ENCODE measurements at places on chromosomes 11 and 22.

DNA sequence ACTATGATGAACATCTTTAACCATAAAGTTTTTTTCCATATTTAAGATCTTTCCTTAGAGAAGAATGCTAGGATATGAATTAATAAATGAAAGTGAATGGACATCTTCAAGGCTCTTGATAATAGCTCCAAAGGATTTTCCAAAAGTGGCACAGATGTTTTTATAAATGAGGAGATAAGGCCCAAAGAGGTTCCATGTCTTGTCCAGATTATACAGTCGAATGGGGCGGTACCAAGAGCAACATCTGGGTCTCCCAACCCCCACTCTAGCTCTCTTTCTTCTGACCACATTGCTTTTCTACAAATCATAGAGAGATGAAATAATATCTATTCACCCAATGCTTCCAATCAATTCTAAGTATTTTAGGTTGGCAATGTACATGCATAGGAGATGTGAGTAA lies 114.1 kb downstream of the KCNC1 start:
- no peak for DNase-seq

- DNase-seq, result no peak
Measured at GRCh38 chr11:28132548-28132947, 24.4 kb downstream of the METTL15 start.

GRCh38 chr11:134632347-134633119 lies 220.5 kb upstream of the B3GAT1 start:
- no peak for DNase-seq

- DNase-seq, result no peak
Measured at GRCh38 chr22:31933816-31934482, 10.4 kb upstream of the YWHAH start.

DNA sequence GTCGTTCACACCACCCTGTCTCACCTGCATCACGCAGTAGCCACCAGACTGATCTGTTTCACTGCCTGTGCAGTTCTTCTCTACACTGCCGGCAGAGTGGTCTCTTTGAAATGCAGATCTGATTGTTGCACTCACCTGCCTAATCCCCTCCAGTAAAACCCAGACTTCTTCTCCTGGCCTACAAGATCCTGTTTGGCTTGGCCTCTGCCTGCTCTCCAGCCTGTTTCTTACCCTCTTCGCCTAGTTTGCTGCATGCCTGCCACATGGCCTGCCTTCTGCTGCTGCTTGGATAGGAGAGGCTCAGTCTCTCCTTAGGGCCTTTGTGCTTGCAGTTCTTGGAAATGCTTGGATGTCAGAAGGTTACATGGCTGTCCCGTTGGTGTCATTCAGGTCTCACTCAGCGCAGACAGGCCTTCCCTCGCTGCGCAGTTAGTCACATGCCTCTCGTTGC lies 42.0 kb downstream of the PACS1 start:
- DNase-seq, result no peak

GRCh38 chr11:72600557-72600956 lies 73.7 kb downstream of the PDE2A start:
- no peak for DNase-seq

GRCh38 chr11:46249938-46250744 lies 27.3 kb upstream of the CREB3L1 start:
- DNase-seq, result no peak

GRCh38 chr11:105689631-105690030 lies 79.8 kb downstream of the GRIA4 start:
- DNase-seq, result no peak

DNA sequence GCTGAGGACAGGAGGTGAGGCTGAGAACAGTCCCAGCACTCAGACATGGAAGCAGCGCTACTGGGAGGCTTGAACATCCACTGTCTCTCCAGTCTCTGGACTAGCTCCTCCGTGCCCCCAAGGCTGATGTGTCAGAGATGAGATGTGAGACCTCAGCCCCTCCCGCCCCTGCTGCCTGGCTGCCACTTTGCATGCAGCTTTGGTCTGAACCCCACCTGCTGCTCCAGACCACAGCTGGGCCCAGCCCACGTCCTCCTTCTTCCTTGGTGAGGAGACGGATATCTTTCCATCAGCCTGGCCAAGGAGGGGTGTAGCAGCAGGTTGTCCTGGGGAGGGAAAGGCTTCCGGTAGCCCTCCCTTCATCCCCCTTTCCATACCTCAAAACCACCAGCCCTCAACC lies 148.0 kb upstream of the B3GAT1 start:
- no peak for DNase-seq

DNA sequence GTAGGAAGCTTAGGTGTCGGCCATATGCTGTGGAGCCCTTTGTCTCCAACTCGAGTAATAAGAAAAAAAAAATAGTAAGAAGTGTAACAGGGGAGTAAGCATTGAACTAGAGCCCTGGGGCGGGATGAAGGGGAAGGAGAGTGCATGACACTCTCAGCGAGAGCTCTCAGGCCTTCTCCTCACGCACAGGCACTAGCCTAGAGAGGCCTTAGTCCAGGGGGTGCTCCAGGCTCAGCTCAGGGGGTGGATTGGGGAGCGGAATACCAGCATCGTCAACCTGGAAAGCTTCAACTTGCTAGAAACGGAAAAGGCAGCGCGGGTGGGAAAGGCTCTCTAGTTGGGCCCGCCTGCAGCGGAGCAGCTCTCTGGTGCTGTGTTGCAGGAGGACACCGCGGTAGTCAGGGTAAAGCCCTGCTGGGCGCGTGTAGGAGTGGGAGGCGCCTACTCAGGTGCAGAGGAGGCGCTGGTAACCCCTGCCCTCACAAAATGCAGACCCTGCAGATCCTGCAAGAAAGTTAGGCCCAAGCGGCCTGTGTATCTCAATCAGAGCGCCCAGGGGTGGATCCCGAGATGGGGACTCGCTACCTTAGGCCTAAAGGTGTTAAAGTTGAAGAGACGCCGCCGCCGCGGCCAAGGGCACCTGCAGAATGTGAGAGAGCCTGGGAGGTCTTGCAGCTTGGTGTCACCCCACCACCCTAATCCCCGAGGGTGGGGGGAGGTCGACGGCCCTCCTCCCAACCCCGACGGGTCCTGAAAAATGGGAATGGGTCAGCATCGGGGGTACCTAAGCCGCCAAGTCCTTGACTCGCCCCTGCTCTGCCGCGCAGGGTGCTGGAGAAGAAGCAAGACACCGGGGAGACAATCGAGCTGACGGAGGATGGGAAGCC lies 2.8 kb downstream of the SLC17A6 start:
- no peak for DNase-seq

DNA sequence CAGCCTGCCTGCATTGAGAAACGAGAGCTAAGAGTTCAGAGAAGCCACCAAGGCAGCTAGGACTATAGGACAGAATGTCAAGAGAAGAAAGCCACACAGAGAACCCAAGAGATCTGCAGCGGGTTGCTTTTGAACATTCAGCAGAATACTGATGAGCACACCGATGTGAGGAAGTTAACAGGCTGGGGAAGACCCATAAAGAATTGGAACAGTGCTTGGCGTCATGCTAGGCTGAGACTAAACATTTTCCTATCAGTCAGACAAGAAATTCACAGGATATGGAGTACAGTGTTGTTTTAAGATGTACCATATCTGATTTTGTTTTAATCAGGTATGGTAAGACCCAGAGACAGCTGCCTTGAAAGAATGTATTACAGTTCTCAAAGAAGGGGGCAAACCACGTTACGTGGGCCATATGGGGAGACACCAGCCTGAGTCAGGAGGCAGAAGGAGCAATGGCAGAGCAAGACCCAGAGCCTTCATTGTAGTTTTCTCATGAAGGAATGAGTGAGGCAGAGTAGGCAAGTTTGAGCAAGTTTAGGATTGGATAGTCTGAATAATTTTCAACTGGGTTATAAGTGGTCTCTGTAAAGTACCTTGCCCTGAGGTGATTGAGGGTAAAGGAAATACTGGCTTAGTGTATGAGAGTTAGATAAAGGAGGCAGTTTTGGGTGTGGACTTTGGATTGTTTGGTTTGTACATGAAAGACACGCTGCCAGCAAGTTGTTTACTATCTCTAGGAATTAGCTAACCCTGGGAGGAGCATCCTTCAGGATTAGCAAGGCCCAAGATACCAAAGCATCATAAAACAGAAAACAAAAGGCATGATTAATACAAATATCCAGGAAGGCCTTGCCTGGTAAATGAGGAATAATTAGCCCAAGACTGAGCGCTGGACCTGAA lies 14.3 kb downstream of the LRRC75B start:
- DNase-seq, result no peak

DNA sequence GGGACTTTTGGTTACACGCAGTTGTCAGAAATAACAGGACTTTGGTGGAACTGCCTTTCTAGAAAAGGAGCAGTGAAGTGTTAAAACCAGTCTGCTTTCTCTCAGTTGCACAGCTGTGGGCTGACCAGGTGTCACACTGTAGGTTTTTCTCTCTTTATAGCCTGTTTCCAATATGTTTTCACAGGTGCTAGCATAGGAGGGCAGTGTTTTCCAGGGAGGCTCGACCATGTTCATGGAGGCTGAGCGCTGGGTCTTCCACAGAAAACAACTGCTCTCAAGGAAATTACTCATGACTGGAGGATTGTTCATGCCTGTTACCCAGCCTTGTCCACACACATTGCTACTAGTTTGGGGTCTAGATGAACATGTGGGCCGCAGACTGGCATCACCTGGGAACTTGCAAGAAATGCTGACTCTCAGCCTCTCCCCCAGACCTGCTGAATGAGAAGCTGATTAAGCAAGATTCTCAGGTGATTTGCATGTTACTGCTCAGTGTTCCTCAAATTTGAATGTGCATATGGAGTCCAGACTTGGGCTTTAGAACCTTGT lies 157.7 kb downstream of the MAML2 start:
- no peak for DNase-seq

- DNase-seq, result no peak
Measured at GRCh38 chr11:110679323-110679975, 32.8 kb downstream of the ARHGAP20 start.

GRCh38 chr22:31561238-31561887 lies 65.0 kb downstream of the SFI1 start:
- DNase-seq, result peak; percentile 40

DNA sequence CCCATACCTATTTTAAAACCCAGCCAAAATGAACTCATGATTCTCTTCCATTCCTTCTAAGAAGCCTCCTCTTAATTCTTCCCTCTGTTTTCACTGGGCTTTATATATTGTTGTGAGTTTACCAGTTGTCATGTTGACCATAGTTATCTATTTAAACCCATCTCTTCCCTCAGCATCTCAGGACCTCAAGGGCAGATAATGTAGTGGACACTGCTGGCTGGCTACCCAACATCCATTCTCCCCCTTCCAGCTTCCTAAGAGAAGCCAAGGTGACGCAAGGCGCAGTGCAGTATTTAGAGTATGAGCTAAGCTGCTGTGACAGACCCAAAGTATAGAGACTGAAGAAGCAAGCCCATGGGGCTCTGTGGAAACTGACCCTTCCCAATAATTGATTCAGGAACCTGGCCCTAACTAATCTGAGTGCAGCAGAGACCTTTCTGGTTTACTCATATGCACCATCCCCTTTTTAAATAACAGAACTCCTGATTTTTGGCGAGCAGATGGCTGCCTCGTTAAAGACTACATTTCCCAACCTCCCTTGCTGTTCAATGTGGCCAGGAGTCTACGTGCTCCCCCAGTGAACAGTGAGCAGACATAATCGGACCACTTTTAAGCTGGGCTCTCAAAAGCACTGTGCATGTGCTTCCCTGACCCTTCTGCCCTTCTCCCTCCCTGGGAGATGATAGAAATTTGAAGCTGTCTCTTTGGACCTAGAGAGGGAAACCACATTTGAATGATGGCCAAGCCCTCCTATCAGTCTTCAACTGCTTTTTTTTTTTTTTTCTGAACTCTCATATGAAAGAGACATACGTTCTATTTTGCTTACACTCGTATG lies 28.1 kb upstream of the CREB3L1 start:
- DNase-seq, result no peak

- no peak for DNase-seq
Measured at GRCh38 chr11:62439785-62440602, 21.2 kb downstream of the SCGB1A1 start.

DNA sequence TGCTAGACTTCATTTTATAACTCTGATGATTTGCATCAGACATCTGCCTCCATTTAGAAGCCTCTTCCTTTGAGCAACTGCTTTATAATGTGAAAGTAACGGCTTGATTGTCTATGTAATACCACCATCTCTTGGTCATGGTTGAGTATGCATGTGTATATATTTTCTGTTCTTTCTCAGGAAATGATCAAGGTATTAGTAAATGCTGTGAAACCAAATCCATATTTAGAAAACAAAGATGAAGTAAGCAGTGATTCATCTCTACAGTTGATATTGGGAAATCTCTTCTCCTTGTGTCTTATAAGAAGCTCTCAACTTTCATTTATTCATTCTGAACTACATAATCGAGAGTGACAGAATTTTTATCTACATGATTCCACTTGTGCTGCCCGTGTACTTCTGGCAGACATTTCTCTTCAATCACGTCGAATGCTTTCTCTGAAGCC lies 104.6 kb upstream of the ANO3 start:
- no peak for DNase-seq

DNA sequence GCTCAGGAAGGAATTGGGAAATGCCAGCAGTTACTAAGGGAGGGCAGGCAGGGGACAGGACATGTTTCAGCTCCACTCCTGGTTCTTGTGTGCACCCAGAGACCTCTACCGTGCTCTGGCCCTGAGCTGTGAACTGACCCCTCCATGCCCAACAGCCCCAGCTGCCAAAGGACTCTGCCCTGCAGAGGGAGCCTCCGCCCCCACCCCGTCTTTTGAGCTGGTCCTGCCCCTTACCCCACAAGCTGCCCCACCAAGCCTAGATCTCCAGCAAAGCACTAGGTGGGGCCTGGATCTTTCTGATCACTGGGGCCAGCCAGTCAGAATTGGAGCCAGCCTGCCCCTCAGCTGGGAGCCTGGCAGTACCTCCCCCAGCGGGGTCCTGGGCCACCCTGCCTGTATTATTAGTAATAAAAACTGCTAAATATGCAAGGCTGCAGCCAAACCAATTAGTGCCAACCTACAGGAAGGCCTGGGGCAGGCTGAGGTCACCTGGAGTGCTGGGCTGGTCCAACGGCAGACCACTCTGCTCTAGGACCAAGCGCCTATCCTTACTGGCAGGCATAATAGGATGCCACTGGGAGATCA lies 23.9 kb upstream of the DRICH1 start:
- DNase-seq, result no peak

- DNase-seq, result no peak
Measured at GRCh38 chr11:64876835-64877341, 1.5 kb downstream of the EHD1 start.

- DNase-seq, result no peak
Measured at GRCh38 chr11:87628957-87629356, 546.3 kb downstream of the RAB38 start.

DNA sequence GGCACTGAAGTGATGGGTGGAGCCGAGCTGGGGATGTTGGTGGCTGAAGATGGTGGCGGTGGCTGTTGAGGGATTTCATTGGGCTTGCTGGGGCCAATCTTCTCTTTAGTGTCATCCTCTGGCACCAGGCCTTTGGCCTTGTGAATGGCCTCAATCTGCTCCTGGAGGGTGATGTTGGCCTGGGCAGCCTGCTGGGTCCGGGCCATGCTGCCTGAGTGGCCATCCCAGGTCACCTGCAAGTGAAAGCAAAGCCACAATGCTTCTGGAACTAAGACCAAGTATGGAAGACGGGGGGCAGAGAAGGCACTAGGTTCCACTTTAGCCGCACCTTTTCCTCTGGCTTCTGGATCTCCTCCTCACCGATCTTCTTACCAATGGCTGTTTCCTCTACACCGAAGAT lies 12.1 kb upstream of the TBC1D10A start:
- DNase-seq, result no peak

- DNase-seq, result no peak
Measured at GRCh38 chr11:124801014-124801413, 808 bp upstream of the MSANTD2 start.

All from stimulated activated CD4-positive, alpha-beta T cell treated with anti-CD3 and anti-CD28 coated beads, Interleukin-4, amount 100 ng/mL, for 4 hours (primary cell).